HuH-7.5 (cell line): ENCODE measurements at places on chromosomes 5 and 9.

- DNase-seq, result no peak
Measured at GRCh38 chr5:149782895-149783586, 52.9 kb downstream of the PPARGC1B start.

DNA sequence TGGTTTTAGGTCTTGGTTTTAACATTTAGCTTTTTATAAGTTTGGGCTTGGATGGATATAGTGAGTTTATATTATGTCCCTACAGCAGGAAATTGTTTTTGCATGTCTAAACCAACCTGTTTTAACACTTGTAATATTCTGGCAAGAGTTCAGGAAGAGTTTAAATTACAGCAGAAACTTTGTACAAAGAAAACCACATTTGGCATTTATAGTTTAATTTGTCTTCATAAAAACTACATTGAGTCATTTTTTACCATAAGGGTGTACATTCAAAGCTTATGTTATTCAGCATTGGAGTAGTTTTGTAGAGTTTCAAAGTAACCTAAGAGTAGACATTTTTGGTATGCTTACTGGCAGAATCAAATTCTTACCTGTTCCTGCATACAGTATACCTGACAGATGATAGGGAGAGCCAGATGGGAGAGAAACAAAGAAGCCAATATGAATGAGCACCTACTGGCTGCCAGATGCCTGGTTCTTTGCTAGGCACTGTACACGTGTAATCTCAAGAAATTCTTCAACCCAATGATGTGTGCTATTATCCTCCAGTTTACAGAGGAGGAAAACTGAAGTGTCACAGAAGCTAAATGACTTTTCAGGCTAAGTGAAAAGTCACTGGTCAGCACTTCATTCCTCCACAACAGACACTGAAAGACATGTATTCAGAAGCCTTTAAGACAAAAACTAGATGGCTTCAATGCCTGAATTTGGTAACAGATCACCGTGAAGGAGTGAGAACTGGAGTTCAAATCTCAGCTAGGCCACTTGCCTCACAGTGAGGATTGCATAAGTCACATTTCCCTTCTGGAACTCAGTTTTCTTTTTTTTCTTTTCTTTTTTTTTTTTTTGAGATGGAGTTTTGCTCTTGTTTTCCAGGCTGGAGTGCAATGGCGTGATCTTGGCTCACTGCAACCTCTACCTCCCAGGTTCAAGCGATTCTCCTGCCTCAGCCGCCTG is 25.9 kb upstream of the ECM2 start:
- no peak for DNase-seq

DNA sequence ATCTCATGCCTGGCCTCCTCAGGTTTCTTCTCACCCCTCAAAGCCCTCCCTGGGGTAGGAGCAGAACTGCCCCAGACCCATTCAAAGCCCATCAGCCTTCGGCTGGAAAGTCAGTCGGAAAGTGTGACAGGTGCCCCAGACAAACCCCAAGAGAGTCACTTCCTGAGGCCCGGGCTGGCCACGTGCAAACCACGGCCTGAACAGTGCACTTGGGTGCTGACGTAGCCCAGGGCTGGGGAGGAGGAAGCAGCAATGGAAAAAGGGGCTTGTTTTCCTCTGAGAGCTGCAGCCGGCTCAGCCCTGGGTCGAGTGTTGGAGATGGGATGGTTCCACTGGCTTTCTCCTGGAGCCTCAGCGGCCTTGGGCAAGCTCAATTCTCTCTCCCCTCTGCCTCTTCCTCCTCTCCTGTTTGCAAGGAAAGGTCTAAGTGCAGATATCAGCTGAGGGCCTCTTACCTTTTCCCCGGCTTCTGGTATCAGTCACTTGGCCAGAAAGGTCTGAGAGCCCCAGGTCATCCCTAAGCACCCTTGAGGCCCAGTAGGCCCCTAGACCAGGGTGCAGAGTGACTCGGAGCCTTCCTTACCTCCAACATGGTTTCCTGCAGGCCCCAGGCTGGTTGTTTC is 5.9 kb upstream of the EGR1 start:
- no peak for DNase-seq

- DNase-seq, result no peak
Measured at GRCh38 chr9:93601063-93601462, 24.7 kb downstream of the PHF2 start.

DNA sequence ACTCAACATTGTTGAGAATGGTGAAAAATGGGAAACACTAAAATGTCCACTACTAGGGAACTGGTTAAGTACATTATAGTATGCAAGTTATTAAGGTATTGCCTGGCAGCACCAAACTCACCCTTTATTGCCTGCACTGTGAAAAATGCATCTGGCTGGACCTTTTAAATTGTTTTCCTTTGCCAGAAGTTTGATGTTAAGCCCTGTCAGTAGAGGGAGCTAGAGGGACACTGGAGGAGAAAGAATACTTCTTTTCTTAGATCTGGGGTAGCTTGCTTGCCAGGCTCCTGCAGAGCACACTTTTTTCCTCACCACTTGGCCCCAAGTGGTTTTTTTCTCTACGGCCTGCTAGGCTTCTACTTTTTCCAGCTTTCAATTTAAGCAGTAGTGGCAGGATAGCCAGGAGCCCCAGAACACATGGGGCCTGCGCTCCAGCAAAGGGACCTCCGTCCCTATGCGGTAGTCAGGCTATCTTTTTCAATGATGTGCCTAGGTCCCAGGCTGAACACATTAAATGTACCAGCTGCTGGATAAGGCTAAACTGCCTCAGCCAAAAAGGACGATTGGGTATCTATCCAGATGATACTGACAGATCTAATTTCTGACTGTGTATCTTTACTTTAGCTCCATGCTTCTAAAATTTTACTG is 8.0 kb upstream of the HABP4 start:
- DNase-seq, result no peak

DNA sequence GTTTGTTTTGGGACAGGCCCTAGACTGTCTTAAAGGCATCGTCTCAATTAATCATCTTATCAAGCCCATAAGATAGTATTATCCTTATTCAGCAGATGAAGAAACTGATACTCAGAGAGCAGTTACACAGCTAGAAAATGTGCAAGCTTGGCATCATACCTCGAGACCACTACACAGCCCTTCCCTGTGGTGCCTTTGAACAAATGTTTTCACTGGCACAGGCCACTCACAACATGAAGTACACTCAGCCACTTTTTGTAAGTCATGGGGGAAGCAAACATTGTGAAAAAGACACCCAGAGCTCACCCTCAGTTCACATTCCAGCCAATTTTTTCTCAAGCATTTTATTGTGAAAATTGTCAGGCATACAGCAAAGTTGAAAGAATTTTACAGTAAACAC is 122.5 kb downstream of the WDR41 start:
- DNase-seq, result no peak

GRCh38 chr5:174825587-174825986 is 101.2 kb downstream of the MSX2 start:
- DNase-seq, result no peak

DNA sequence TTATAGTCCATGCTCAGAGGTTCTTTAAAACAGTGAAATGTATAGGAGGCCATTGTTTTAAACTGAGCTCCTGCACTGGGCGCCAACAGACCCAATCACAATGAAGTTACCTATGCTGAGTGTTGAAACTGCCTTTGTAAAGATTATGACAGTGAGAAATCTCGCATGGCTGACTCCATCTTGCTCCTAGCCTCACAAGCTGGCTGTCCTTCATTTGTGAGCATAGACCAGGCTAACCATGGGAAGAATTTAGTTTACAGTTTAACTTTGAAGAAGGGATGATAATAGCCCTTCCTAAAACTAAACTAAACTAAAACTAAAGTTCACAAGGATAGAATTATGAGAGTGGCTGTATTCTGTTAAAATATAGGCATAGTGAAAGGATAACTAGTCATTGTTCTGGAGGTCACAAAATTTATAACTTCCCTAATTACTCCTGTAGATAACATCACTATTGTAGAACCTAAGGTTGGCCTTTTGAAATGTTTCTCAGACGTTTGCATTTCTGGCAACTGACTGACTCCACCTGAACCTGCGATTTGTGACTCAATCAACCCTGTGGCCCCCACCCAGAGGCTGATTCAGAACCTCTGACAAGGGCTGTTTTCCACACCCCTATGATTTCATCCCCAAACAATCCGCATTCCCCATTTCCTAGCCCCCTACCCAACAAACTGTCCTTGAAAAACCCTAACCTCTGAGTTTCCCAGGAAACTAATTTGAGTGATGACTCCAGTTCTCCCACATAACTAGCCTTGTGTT is 59.1 kb downstream of the HMHB1 start:
- no peak for DNase-seq

GRCh38 chr5:31770132-31770720 is 131.3 kb downstream of the PDZD2 start:
- no peak for DNase-seq
